ENCODE measurements at places on chromosomes 1 and 21. TPM values are rescaled to one million over a fixed set of nuclear protein-coding genes. Genes with fewer than 3 reads are reported as not detected.
A peak's percentile ranks its signal among the peaks of the same experiment; 100 is the strongest.

DNA sequence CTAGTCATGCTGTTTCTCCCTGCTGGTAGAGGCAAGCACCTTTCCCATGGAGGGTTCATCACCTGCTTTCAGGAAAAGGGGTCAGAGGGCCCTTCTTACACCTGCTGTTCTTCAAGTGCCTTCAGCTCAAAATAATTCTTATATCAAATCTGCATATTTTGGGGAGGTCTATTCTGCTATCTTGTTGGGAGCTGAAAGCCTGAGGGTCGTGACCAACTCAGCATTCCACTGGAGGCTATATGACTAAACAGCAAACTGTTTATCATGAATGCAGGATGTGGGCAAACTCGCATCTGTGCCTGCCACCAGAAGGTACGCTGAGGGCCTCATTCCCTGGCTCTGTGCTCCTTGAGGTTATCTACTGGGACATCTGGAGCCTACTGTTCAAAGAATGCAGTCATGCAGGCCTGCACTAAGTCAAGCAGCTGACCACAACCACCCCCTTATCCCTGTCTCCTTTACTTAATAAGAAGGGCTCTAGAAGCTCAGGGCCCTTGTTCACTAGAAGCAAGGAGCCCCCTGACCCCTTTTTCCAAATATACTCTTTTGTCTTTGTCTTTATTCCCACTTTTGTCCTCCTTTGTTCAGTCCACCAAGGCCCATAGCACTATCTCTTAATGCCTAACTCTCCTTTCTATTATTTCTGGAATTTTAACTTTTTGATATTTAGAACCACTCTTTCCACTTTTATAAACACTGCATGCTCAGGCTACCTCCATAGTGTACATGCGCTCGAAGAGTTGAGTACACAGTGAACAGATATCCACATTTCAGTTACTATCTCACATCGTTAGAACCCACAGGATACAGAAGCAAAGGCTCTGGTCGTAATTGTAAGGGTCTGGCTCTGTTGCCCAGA is 4.5 kb upstream of the TRIM17 start:
- H3K4me3 ChIP-seq: no peak overlapping the region
- H3K27ac ChIP-seq: no peak overlapping the region
- H3K27me3 ChIP-seq: no peaks in the 10 kb centered on the region
- DNase-seq: no peak

Gene TNFSF4
- 25.9 TPM for polyA plus RNA-seq

Gene NKAIN1
- polyA plus RNA-seq: 0.54 TPM

DNA sequence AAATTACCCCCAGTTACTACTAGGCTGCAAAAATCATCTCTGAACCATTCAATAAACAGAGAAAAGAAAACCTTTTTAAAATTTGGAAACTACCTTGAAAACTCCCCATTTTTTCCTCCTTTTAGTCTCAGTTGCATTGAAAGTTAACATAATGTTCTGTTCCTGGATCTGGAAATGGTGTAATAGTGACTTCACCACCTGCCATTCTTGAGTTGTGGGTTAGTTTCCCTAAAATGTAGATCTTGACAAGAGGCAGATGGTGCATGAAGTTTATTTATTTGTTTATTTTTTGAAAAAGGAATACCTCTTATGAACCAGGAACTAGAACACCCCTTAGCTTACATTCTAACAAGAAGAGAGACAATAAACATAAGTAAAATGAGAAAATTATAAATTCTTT is 72.8 kb downstream of the ATF6 start:
- H3K36me3 ChIP-seq: peaks cover 8% of the 10 kb centered on the region
- H3K4me1 ChIP-seq: peaks cover 7% of the 10 kb centered on the region
- DNase-seq: no peak
- no peak overlapping the region for H3K4me3 ChIP-seq
- no peaks in the 10 kb centered on the region for H3K27me3 ChIP-seq
- H3K27ac ChIP-seq: no peak overlapping the region

- H3K4me1 ChIP-seq: no peaks in the 10 kb centered on the region
- H3K36me3 ChIP-seq: peaks cover 74% of the 10 kb centered on the region
- no peaks in the 10 kb centered on the region for H3K27me3 ChIP-seq
Observed at GRCh38 chr1:66693856-66694255, 58.4 kb upstream of the DYNLT5 start.

Gene HOOK1
- 0.35 TPM for polyA plus RNA-seq

Gene POFUT2
- polyA plus RNA-seq: 45.5 TPM

GRCh38 chr1:10621906-10622305 is 147.2 kb downstream of the PEX14 start:
- H3K27ac ChIP-seq: no peak overlapping the region
- no peaks in the 10 kb centered on the region for H3K27me3 ChIP-seq
- no peak for DNase-seq
- no peak overlapping the region for H3K4me3 ChIP-seq

- H3K36me3 ChIP-seq: peaks cover 16% of the 10 kb centered on the region
- H3K27ac ChIP-seq: peak overlapping the region; percentile 76
- DNase-seq: peak; percentile 83
- peak overlapping the region; percentile 90 for H3K4me3 ChIP-seq
- 0 out of 2 replicates have a peak, but pooled peaks cover 8% of the 10 kb centered on the region for H3K4me1 ChIP-seq
- no peaks in the 10 kb centered on the region for H3K27me3 ChIP-seq
Observed at GRCh38 chr21:43866260-43866629, 1.2 kb downstream of the AGPAT3 start.

DNA sequence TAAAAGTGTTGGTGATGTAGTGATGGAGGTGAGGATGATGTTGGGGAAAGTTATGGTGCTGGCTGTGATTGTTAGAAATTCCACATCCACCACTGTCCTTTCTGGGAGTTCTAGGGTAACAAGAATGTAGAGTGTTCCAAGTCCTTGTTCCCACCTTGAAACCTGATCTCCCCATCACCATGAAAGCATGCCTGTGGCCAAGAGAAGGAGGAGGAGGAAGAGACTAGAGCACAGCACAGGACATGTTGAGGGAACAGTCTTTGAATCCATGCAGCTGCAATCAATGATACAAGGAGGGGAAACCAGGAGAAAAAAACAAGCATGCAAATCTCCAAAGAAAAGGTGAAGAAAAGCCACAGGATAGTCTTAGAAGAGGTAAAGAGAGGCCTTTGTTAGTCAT is 45.9 kb upstream of the ARTN start:
- DNase-seq: no peak
- H3K4me1 ChIP-seq: 0 out of 2 replicates have a peak, but pooled peaks cover 5% of the 10 kb centered on the region
- H3K27ac ChIP-seq: no peak overlapping the region
- H3K27me3 ChIP-seq: no peaks in the 10 kb centered on the region

Gene CYP4Z1
- not detected for polyA plus RNA-seq

- no peak overlapping the region for H3K4me3 ChIP-seq
- peaks cover 21% of the 10 kb centered on the region for H3K4me1 ChIP-seq
- no peak overlapping the region for H3K27ac ChIP-seq
- H3K27me3 ChIP-seq: no peaks in the 10 kb centered on the region
- H3K36me3 ChIP-seq: no peaks in the 10 kb centered on the region
Observed at GRCh38 chr1:207872621-207873020, 38.3 kb downstream of the CD34 start.

Gene IRF6
- polyA plus RNA-seq: 1.6 TPM

DNA sequence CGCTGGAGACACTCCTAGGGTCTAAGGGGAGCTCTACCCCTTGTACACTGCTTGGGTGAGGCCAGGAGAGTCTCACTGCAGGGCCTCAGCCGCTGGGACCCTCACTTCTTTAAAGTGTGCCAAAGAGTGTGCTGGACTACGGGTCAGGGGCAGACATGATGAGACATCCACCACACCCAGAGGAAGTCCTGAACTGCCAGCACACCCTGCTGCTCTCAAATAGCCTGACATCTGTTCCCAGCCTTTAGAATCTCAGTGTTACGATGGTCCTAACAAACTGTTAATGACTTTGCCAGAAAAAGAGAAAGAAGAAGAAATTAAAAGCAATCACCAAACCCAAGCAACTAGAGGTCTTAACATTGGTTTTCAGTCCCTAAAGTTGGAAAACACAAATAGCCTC is 49.0 kb downstream of the MRPL37 start:
- H3K27ac ChIP-seq: no peak overlapping the region
- no peaks in the 10 kb centered on the region for H3K27me3 ChIP-seq
- peaks cover 41% of the 10 kb centered on the region for H3K4me1 ChIP-seq

DNA sequence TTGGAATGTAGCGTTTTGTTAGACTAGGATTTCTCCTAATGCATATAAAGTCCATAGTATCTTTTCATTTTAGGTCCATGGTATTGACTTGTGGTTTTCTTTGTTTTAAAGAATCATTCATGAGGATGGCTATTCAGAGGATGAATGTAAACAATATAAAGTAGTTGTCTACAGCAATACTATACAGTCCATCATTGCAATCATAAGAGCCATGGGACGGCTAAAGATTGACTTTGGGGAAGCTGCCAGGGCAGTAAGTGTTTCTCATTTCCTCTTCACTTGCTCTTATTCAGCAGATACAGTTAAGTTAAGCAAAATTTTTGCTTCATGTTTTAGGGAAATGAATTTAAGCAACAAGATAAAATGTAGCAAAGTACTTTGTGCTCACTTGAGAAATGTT is 25.4 kb downstream of the GNAI3 start:
- H3K36me3 ChIP-seq: peaks cover 17% of the 10 kb centered on the region
- DNase-seq: no peak
- no peak overlapping the region for H3K27ac ChIP-seq
- no peaks in the 10 kb centered on the region for H3K4me1 ChIP-seq
- no peaks in the 10 kb centered on the region for H3K27me3 ChIP-seq

DNA sequence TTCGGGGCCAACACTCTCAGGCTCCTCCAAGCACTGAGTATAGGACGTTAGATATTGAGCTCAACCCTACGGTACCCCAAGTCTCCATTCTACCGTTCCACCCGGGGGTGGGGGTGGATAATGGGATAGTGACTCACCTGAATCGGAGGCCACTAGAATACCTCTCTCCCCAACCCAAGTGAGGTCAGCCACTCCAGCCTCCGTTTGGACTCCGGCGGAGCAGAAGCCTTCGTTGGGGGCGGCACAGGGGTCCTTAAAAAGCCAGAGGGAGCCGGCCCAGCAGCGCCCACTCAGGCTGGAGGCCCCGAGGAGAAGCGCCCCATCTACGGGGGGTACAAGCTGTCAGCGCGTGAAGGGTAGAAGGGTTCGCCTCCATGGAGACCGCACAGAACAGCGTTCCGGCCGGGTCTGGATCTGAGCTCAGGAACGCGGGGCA is 556 bp downstream of the WDR77 start:
- peak overlapping the region; percentile 22 for H3K27ac ChIP-seq
- peaks cover 5% of the 10 kb centered on the region for H3K4me1 ChIP-seq
- peaks cover 52% of the 10 kb centered on the region for H3K36me3 ChIP-seq
- peak overlapping the region; percentile 99 for H3K4me3 ChIP-seq

- H3K4me1 ChIP-seq: no peaks in the 10 kb centered on the region
- no peak overlapping the region for H3K4me3 ChIP-seq
- no peak for DNase-seq
Observed at GRCh38 chr1:84862810-84863251, 30.2 kb downstream of the LPAR3 start.

- H3K4me3 ChIP-seq: no peak overlapping the region
- no peaks in the 10 kb centered on the region for H3K4me1 ChIP-seq
- H3K27me3 ChIP-seq: no peaks in the 10 kb centered on the region
- H3K27ac ChIP-seq: no peak overlapping the region
- no peak for DNase-seq
- peaks cover 5% of the 10 kb centered on the region for H3K36me3 ChIP-seq
Observed at GRCh38 chr1:35860696-35861095, 22.3 kb upstream of the AGO1 start.

Gene KIRREL1
- polyA plus RNA-seq: 47.8 TPM

Gene FCER1G
- polyA plus RNA-seq: 0.34 TPM

Gene SOD1
- 507 TPM for polyA plus RNA-seq

Gene SMIM1
- polyA plus RNA-seq: 5.9 TPM

DNA sequence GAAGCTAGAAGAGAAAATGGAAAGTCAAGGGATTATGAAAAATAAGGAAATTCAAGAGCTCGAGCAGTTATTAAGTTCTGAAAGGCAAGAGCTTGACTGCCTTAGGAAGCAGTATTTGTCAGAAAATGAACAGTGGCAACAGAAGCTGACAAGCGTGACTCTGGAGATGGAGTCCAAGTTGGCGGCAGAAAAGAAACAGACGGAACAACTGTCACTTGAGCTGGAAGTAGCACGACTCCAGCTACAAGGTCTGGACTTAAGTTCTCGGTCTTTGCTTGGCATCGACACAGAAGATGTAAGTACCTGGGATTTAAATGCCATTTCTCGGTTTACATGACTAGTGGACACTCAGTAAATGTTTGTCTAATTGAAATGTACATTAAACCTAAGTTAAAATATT is 40.0 kb downstream of the CENPF start:
- no peaks in the 10 kb centered on the region for H3K27me3 ChIP-seq
- no peak for DNase-seq
- H3K4me1 ChIP-seq: no peaks in the 10 kb centered on the region
- H3K36me3 ChIP-seq: peaks cover 93% of the 10 kb centered on the region
- no peak overlapping the region for H3K27ac ChIP-seq

GRCh38 chr1:66388913-66389312 is 145.0 kb upstream of the SGIP1 start:
- H3K36me3 ChIP-seq: no peaks in the 10 kb centered on the region
- H3K4me1 ChIP-seq: no peaks in the 10 kb centered on the region
- no peak overlapping the region for H3K27ac ChIP-seq

- no peaks in the 10 kb centered on the region for H3K27me3 ChIP-seq
- H3K27ac ChIP-seq: no peak overlapping the region
- no peak overlapping the region for H3K4me3 ChIP-seq
- no peak for DNase-seq
- H3K36me3 ChIP-seq: no peaks in the 10 kb centered on the region
- no peaks in the 10 kb centered on the region for H3K4me1 ChIP-seq
Observed at GRCh38 chr21:42578761-42579415, 65.2 kb downstream of the SLC37A1 start.

DNA sequence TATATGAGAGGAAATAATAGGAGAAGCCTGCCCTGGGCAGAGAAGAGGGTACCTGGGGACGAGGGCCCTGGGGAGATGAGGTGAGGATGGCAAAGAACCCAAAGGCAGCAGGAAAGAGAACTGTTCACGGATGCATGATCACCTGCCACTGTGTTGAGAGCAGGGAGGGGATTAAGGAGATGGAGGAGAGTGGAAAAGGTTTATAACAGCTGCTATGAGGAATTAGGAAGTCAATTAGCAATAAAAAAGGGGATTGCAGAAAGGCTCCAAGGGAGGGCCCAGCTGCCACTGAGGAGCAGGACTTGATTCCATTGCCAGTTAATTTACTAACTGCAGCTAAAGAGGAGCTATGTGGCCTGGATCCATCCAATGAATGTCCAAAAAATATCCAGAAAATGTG is 61.1 kb downstream of the GFI1 start:
- no peaks in the 10 kb centered on the region for H3K27me3 ChIP-seq
- no peak overlapping the region for H3K4me3 ChIP-seq
- no peaks in the 10 kb centered on the region for H3K36me3 ChIP-seq

- H3K27me3 ChIP-seq: no peaks in the 10 kb centered on the region
- H3K27ac ChIP-seq: no peak overlapping the region
- H3K4me3 ChIP-seq: no peak overlapping the region
- no peaks in the 10 kb centered on the region for H3K36me3 ChIP-seq
- DNase-seq: peak; percentile 80
Observed at GRCh38 chr1:20440785-20441200, 45.2 kb downstream of the CAMK2N1 start.

Gene NHLH2
- polyA plus RNA-seq: not detected

GRCh38 chr21:31111093-31111492 is 72.8 kb upstream of the KRTAP19-8 start:
- no peak overlapping the region for H3K4me3 ChIP-seq
- H3K27ac ChIP-seq: no peak overlapping the region
- no peaks in the 10 kb centered on the region for H3K27me3 ChIP-seq

- peak overlapping the region; percentile 75 for H3K27ac ChIP-seq
- H3K27me3 ChIP-seq: no peaks in the 10 kb centered on the region
- H3K4me3 ChIP-seq: no peak overlapping the region
Observed at GRCh38 chr1:85371021-85371420, 93.9 kb downstream of the DDAH1 start.

Gene RGS18
- not detected for polyA plus RNA-seq

- H3K27ac ChIP-seq: no peak overlapping the region
- no peak overlapping the region for H3K4me3 ChIP-seq
- no peaks in the 10 kb centered on the region for H3K4me1 ChIP-seq
- no peak for DNase-seq
Observed at GRCh38 chr1:2053217-2053616, 3.0 kb downstream of the PRKCZ start.

Data from SK-N-SH (cell line).